Activated naive CD8-positive, alpha-beta T cell treated with anti-CD3 and anti-CD28 coated beads for 36 hours (primary cell): ENCODE measurements at places on chromosomes 11 and 22. TPM values are rescaled to one million over a fixed set of nuclear protein-coding genes. Genes with fewer than 3 reads are reported as not detected.

Gene CTSW
- total RNA-seq = 39.3 TPM

- no peak overlapping the region for H3K4me3 ChIP-seq
- H3K27me3 ChIP-seq = no peaks in the 10 kb centered on the region
- DNase-seq = no peak
- H3K4me1 ChIP-seq = peaks cover 34% of the 10 kb centered on the region
These were observed 5.9 kb upstream of the ATF4 start for GRCh38 chr22:39514373-39514973.

DNA sequence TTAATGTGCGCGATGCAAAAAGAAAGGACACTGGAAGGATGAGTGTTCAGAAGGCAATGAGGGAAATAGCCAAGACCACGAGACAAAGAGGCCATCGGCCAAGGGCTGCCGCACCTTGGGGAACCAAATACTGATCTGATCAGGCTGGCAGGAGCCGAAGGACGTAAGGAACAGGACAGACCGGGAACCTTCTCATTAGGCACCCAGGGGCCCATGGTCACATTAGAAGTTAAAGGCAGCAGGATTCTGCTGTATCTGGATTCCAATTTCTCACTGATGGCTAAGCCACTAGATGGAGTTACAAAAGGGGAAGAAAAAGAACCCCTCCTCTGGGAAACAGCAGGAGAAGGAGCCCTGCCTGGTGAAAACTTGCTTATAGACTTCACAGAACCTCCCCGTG lies 28.8 kb upstream of the CPT1A start:
- H3K4me1 ChIP-seq = peaks cover 17% of the 10 kb centered on the region
- no peak overlapping the region for H3K27ac ChIP-seq
- no peak for DNase-seq
- peaks cover 28% of the 10 kb centered on the region for H3K27me3 ChIP-seq
- peak overlapping the region; percentile 80 for H3K4me3 ChIP-seq

DNA sequence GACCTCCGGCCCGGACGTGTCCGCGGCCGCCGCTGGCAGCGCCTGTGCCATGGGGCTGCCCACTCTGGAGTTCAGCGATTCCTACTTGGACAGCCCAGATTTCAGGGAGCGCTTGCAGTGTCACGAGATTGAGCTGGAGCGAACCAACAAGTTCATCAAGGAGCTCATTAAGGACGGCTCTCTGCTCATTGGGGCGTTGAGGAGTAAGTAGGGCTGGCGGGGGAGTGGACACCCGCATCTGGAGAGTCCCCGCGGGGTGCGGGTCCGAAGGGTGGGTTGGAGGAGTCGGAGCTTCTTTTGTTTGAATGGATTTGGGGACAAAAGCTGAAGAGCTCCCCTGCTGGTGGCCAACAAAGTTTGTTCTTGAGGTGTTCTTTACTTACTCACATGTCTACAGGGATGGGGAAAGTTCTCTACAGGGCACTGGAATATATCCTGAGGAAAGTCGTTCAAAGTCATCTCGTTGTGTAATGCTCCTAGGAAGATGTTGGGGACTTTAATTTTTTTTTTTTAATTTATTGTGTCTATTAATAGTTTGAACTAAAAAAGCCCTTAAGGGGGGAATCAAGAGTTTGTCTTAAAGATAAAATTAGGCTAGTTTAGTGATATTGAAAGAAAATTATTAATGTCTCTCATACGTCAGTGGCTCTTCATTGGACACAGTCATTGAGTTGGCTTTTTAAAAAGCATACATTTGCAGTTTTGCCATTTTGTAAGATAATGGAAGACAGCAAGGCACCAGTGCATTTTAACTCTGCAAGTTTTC lies 725 bp downstream of the ARHGAP42 start:
- peak; percentile 12 for DNase-seq
- peaks cover 41% of the 10 kb centered on the region for H3K27me3 ChIP-seq
- no peaks in the 10 kb centered on the region for H3K36me3 ChIP-seq
- H3K4me1 ChIP-seq = peaks cover 15% of the 10 kb centered on the region

- no peaks in the 10 kb centered on the region for H3K27me3 ChIP-seq
- no peak overlapping the region for H3K4me3 ChIP-seq
- DNase-seq = no peak
- H3K4me1 ChIP-seq = peaks cover 3% of the 10 kb centered on the region
- no peak overlapping the region for H3K27ac ChIP-seq
These were observed 199.0 kb downstream of the BRD1 start for GRCh38 chr22:49628391-49629260.

DNA sequence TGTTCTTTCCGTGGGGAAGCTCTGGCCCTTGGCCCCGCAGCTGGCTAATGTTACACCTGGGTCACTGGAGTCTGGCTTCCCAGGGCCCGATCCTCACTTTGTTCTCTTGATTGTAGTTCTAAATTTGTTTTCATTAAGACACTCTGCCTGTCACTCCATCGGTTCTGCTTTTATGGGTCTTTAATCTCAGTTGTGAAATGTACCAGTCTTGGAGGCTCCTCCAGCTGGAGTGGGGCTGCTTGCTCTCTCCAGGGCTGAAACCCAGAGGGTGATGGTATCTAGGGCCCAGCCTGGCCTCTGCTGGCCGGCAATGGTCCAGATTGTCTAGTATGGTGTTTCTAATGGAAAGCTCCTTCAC lies 352.9 kb downstream of the TENM4 start:
- no peaks in the 10 kb centered on the region for H3K27me3 ChIP-seq
- H3K4me3 ChIP-seq = no peak overlapping the region
- no peaks in the 10 kb centered on the region for H3K4me1 ChIP-seq
- peak overlapping the region; percentile 13 for H3K27ac ChIP-seq
- no peak for DNase-seq
